ENCODE measurements at places on chromosomes 11 and 22.

DNA sequence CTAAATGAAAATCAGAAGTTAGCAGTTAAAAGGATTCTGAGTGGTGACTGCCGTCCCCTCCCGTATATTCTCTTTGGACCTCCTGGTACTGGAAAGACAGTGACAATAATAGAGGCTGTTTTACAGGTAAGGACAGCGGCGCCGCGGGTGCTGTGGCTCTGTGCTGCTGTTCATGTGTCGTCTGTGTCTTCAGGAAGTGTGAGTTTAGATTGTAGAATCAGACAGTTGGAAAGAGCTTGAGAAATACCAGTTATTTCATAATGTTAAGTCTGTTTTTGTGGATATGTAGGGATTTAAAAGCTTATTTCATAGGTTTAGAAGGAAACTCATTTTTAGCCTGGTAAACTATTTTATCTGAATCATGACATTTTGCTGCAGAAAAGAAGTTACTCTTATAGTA is 27.4 kb upstream of the PANX2 start:
- DNase-seq = no peak

DNA sequence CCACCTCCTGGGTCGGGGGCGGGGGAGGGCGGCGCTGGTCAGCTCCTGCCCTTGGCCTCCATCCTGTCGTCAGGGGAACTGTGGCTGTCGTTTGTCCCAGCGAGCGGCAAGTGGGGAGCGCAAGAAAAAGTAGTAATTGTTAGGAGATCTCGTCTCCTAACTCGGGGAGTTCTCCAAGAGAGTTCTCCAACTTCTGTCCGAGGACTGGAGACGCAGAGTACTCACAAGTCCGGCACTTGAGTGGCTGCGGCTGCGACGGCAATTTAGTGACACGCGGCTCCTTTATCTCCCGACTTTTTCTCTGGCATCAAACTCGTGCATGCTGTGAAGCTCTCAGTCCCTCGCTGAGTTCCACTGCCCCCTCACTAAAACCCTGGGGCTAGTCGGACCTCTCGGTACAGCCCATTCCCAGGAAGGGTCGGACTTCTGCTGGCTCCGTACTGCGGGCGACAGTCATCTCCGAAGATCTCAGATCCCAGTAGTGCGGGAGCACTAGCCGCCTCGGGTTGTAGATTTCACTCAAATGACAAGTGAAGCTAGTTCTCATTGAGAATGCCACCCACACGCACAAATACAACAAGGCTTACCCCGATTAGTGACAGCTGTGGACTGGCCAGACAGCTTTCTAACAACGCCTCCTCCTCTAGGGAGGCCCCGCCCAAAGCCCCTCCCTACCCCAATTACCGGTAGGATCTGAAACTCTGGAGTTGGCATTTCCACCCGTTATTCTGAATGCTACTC is at the start of gene PGR:
PGR (minus strand) TSS at position 611 of the 741 bp plus-strand sequence. CDS start 743 bp downstream, outside the sequence.
- no peak for DNase-seq

DNA sequence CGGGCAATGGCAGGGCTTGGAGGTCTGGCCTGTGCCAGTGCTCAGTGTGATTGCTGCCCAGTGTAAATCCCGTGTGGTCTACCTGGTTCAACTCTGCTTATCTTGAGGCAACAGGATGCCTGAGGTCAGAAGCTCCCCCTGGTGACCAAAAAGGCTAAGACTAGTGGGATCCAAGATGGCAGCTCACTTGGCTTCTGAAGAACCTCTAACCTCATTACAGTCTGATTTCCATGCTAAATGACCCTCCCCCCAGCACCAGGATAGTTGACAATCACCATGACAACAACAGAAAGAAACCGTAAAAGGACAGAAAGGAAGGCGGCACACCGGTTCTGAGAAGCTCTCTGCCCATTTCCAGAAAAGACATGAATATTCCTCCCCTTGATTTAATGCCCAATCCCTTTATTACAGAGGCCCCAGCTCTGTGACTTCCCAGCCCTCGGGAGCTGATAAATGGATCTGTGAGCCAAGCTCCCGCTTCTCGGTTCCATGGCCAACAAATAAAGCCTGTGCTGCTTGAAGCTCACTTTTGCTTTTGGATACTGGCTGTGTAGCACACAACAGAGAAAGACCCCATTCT is 398.4 kb downstream of the CTTN start:
- DNase-seq = no peak

DNA sequence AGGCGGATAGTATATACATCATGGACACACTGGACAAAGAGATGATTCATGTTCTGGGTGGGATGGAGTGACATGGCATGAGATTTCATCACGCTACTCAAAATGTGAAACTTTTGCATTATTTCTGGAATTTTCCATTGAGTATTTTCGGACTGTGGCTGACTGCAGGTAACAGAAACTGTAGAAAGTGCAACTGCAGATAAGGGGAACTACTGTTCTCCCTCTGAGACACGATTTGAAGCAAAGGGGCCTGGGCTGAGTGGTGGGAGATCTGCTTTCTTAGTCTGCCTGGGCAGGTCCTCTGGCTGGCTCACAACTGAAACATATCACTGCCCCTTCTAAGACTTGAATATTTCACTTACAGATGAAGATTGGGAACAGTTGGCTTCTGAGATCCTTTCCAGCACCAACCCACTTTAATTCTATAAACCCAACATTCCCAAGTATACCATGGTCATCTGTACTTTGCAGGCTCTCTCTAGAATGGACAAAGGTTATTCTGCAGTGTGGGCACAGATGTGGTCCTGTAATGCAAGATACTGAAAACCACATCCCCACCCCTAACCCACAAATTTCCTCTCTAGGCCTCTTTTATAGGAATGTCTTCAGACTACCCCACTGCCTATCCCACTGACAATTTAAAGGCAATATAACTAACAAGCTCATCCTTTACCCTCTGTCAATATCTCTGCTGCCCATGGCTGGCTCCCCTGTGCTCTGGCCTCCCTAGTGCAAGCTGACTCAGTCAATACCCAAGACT is 121.1 kb downstream of the KCNC1 start:
- no peak for DNase-seq

DNA sequence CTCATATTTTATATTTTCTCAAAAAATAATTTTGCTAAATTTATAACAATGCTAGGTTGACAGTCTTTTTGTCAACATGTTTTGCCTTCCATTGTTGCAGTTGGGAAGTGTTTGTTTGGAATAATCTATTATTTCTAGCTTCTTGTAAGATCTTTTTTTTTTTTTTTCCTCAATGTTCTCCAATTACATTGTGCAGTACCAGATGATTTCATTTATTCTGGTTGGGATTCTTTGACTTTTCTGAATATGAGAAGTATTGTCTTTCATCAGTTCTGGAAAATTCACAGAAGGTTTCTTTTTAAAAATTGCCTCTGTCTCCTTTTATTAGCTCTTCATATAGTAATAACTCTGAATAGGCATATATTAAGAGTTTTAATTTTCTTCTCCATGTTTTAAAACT is 245.4 kb downstream of the DYNC2H1 start:
- no peak for DNase-seq
